ENCODE measurements at places on chromosomes 5 and 9.

DNA sequence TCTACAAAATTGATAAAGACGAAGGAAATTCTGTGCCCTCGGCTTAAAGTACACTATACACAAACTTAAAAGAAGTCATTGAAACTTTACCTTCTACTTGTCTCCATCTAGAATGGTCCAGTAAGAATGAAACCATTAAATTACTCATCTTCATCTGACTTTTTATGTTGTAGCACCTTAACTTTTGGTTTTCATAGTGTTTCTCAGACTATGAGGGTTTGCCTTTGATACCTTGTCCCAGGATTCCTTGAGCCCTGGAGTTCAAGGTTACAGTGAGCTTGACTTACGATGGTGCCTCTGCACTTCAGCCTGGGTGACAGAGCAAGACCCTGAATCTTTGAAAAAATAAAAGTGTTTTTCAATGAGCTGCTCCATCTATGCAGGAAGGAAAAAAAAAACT lies 132.2 kb downstream of the CDC42SE2 start:
- DNase-seq, result no peak

GRCh38 chr5:53313145-53313544 lies 167.3 kb upstream of the FST start:
- no peak for DNase-seq

GRCh38 chr5:82738681-82739269 lies 338.4 kb downstream of the TMEM167A start:
- no peak for DNase-seq

GRCh38 chr5:135218486-135218755 lies 180.6 kb downstream of the MACROH2A1 start:
- DNase-seq, result no peak

DNA sequence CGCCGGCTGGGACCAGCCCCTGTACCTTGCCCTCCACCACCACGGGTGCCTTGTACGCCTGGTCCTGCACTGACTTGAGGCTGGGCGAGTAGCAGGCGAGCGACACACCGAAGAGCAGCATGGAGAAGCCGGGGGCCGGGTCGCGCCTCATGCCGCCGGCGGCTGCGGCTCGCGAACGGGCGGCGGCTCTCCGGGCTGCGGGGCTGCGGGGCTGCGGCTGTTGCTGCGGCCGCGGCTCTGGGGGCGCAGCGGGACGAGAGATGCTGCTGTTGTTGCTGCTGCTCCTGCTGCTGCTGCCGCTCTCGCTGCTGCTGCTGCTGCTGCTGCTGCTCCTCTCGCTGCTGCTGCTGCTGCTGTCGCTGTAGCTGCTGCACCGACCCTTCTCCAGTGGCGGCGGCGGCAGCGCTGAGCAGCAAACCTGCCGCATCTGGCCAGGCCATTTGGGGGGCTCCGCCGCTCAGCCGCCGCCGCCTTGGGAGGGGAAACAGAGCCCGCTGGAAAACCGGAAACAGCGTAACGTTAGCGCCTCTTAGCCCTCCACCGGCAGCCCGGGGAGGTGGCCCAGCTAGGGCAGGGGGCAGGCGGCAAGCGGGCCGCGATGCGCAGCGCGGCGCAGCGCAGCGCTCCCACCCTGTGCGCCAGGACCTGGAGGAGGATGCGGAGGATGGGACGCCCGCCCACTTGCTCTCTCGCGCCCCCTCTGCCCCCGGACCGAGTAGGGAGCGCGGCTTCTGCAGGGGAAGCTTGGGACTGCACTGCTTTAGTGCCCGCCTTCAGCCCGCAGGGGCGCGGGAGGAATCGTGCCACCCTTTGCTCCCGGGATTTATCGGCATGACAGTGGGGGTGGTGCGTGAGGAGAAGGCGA lies at the start of gene NRG2:
Gene NRG2 (minus strand): TSS at position 657 of the 865 bp plus-strand sequence.
- no peak for DNase-seq

DNA sequence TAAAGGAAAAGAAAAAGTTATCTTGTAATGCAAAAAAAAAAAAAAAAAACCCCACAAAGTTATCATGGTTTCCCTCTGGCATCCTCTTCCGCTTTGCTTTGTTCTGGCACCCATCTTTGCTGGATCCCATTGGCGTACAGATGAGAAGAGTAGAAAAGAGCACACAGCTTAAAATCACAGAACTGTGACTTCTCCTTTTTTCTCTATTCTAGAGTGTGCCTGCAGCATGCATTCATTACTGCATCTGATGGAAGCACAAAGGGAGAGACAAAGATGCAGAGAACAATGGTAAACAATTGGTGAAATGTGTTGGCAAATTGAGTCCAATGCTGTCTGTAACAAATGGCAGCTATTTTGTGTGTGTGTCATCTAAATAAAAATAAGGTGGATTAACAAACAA lies 440.8 kb upstream of the PIK3R1 start:
- DNase-seq, result no peak

GRCh38 chr9:121485623-121486022 lies 14.0 kb downstream of the GGTA1 start:
- no peak for DNase-seq

- no peak for DNase-seq
These were observed 56.9 kb upstream of the PLPP1 start for GRCh38 chr5:55591686-55592085.

- no peak for DNase-seq
These were observed 189.9 kb downstream of the ACER2 start for GRCh38 chr9:19598722-19599121.

DNA sequence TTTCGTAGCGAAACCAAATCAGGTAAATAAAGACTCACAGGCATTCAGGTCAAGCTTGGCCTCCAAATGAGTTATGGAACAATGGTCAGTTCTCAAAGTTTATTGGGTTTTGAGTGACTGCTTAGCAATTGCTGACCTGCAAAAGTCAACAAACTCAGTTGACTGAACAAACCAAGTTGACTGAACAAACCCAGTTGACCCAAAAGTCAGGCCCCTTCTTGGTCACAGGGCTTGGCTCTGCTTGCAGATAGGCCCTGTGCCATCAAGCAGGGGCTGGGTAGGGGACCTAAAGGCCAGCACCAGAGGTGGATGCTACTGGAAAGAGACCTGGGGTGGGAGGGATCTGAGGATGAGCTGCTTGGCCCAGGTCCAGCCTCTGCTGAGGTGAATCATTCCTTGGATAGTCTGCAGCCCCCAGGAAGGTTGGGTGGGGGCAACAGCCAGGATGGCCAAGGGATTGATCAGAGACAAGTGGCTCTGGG lies 64.6 kb downstream of the GADD45G start:
- DNase-seq, result no peak

DNA sequence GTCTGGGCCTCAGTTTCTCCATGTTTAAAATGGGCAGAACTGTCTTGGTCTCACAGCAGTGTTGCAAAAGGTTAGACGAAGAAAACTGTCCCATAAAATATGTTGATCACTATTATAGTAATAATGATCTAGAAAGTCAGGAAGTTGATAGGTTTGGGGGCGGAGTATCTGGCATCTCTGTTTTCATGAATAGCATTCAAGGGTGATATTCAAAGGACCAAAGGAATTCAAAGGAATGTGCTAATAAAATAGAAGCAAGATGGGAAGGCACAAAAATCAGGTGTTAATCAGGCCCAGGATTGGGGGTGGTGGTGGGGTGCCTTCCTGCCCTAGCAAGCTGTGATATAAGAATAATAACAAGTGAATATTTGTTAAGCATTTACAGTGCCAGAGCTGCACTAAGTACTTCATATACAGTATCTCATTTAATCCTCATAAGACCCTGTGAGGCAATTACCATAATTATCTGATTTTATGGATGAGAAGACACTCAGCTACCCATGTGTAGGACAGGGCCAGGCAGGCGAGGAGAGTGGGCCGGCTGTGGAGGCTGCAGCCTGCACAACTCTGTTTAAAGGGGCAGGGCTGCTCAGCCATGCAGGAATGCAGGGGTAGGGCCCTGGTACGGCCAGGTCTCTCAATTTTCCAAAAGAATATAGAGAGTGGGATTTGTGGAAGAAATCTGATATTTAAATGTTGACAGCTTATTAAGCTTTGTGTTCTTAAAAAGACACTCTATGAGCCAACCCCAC lies 142.0 kb upstream of the PANK3 start:
- DNase-seq, result no peak

DNA sequence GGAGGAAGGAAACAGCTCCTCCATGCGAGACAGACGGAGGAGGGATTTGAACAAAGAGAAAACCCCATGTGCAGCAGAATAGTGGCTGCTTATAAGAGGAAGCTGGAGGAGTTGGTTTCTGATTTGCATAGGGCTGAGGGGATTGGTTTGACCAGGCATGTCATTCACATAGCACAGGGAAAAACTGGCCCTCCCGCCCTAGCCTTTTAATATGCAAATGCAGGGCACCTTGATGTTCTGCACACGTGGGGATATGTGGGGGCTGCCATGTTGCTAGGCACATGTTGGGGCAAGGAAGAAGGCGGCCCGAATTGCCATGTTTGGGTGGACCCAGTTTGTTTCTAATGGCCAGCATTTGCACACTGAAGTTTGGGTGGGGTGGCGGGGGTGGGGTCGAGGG lies 42.2 kb downstream of the OSMR start:
- no peak for DNase-seq

GRCh38 chr5:38809388-38810359 lies 36.1 kb upstream of the OSMR start:
- peak; percentile 4 for DNase-seq

DNA sequence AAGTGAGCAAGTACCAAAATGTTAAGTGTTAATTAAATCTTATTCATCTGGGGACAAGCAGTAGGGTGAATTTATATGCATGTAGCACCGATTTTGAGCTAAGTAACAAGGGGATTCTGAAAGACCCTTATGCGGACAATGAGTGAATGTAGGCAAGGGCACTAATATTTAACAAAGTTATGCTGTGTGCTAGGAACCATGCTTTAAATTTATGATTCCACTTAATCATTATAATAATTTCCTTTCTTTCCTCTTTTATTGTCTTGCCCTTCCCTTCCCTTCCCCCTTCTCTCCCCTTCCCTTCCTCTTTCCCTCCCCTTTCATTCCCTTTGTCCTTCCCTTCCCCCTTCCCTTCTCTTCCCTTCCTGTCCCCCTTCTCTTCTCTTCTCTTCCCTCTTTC lies 25.7 kb upstream of the TNC start:
- no peak for DNase-seq

DNA sequence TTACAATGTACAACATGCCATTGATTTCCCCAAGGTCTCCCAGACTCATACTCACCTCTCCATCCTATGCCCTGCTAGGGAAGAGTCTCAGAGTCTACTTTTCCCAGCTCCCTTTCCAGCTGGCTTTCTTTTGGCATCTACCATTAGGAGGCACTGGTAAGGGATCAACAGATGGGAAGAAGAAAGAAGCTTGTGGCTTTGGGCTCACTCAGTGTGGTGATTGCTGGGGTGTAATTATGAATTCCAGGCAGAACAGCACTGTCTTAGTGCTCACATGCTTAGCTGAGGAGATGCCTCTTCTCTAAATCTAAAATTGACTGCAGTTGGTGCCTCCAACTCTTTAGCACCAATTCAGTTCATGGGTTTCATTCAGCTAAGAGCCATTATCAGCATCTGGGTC lies 330.0 kb downstream of the PSAT1 start:
- DNase-seq, result no peak

GRCh38 chr9:84759300-84759750 lies 89.8 kb downstream of the NTRK2 start:
- DNase-seq, result no peak

DNA sequence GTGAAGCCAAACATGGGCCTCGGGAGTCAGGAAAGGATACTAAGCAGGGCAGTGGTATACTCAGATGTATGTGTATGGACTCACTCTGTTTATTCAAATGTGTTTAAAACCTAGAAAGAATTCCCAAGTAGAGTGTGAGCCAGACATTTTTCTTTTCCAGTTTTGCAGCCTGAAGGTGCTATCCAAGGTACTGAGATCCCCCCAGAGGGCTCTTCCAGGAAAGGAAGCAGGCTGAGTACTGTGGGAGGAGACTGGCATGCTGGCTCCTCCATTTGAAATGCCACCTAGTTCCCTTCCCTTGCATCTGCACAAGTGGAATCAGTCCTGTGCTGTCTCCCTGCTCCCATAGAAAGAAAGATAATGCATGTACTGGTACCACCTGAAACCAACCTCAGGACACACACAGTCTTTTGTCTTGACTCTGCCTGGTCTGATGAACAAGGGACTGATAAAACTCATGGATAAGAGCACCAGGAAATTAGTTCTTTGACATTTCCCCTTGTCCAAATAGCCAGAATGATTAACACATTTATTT lies 85.9 kb downstream of the HRH2 start:
- no peak for DNase-seq

GRCh38 chr5:134568761-134569695 lies 43.6 kb downstream of the JADE2 start:
- DNase-seq, result no peak

- no peak for DNase-seq
These were observed 88.1 kb downstream of the LPAR1 start for GRCh38 chr9:110950041-110950645.

GRCh38 chr9:109568568-109569210 lies 70.6 kb upstream of the PTPN3 start:
- DNase-seq, result no peak

All from stimulated activated CD4-positive, alpha-beta T cell treated with anti-CD3 and anti-CD28 coated beads, Interleukin-15, amount 100 ng/mL, for 1 hour (primary cell).